Fibroblast of the aortic adventitia (primary cell): ENCODE measurements at places on chromosomes 16 and 17.

- no peak for DNase-seq
Observed at GRCh38 chr17:19306160-19307111, 56.1 kb downstream of the B9D1 start.

- DNase-seq, result no peak
Observed at GRCh38 chr16:30372038-30372712, 1.9 kb upstream of the TBC1D10B start.

DNA sequence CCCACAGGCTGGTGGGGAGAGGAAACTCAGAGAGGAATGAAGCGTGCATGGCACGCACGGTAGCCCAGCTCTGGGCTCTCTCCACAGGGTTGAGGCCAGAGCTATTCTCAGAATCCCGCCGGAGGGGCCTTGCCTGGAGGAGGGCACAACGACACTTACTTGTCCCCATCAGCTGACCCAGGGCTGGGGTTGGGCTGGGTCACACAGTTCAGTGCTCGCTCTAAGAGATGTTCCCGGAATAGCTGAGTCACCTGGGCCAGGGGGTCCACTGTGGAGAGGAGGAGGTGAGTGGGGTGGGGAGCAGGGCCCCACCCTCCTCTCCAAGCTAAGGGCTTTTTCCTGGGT, 21.8 kb downstream of the SREBF1 start:
- DNase-seq, result no peak

- no peak for DNase-seq
Observed at GRCh38 chr17:29342158-29342765, 47.9 kb upstream of the TAOK1 start.

GRCh38 chr16:48405153-48405552, 19.9 kb upstream of the SIAH1 start:
- DNase-seq, result no peak

DNA sequence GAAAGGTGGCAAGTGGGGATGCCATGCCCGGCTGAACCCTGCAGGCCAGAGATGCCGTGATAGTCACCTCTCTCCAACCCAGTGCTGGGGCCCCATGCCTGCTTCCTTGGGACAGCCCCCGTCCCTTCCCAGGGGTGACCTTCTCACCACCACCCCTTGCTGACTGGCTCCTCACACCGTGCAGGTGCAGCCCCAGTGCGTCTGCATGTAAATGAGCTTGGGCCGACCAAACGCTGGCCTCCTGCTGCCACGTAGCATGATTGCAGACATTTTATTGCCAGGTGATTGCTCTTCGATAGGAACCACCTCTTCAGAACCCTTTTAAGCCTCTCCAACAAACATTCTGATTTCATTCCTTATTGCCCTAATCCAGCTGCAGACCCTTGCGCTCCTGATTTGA, 32.5 kb downstream of the ASIC2 start:
- no peak for DNase-seq

DNA sequence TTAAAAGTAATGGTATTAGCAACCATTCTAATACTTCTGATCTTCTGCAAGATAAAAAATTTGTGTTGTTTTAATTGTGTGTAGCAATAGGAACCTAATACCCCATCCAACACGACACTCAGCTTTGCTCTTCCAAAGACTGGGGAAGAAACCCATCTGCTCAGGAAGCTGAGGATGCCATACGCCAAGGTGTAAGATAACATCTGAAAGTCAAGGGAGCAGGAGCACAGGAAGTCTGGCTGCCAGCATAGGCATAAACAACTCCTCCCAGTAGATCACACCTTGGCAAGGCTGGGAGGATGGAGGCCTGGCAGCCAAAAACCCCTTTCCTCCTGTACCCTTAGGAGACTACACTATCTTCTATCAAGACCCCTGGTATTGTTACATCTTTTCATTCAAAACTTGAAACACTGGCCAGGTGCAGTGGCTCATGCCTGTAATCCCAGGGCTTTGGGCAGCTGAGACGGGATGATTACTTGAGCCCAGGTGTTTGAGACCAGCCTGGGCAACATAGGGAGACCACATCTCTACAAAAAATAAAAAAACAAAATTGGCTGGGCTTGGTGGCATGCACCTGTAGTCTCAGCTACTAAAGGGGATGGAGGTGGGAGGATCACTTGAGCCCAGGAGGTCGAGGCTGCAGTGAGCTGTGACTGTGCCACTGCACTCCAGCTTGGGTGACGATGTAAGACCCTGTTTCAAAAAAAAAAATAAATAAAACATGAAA, 5.7 kb upstream of the SPHK1 start:
- DNase-seq, result no peak

- no peak for DNase-seq
Observed at GRCh38 chr16:265002-265529, 10.7 kb downstream of the RGS11 start.

- DNase-seq, result no peak
Observed at GRCh38 chr16:71255721-71256120, 25.2 kb upstream of the HYDIN start.

- no peak for DNase-seq
Observed at GRCh38 chr16:30838876-30839471, 52.0 kb upstream of the ZNF629 start.

DNA sequence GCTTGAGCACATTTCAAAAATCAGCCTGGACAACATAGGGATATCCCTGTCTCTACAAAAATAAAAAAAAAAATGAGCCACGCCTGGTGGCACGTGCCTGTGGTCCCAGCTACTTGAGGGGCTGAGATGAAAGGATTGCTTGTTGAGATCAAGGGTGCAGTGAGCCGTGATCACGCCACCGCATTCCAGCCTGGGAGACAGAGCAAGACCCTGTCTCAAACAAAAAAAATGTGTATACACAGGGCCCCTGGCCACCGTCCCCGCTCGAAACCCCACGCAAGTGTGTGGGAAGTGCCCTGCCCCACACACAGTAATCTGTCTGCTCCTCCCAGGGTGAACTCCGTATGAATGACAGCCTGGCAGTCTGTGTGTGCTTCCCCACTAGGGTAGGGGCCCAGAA, 93.0 kb upstream of the RPL38 start:
- DNase-seq, result no peak

GRCh38 chr17:147796-148740, 10.7 kb downstream of the SCGB1C2 start:
- no peak for DNase-seq

- DNase-seq, result peak; percentile 41
Observed at GRCh38 chr17:10768750-10769251, 35.1 kb downstream of the TMEM238L start.

GRCh38 chr17:8791910-8792270, 7.3 kb downstream of the MFSD6L start:
- DNase-seq, result peak; percentile 67

GRCh38 chr17:82823004-82823403, 16.8 kb downstream of the ZNF750 start:
- DNase-seq, result no peak

- DNase-seq, result no peak
Observed at GRCh38 chr17:11857006-11857405, 140.3 kb downstream of the ZNF18 start.

DNA sequence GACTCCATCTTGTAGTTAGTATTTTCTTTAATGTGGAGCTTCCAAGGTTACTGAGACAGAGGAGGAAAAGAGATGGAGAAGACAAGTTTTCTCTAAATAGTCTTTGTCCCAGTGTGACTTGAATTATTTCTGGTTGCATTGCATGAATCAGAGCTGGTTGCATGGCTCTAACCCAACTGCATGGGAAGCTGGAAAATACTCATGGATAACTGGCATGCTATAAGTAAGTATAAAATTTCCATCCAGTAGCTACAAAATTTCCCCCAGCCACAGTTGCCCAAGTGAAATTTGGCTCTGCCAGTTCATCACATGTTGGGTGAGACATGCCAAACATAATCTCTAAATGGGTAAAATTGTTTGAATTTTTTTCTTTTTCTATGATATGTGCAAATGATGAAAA, 1161.5 kb downstream of the CDH11 start:
- DNase-seq, result no peak

- peak; percentile 97 for DNase-seq
Observed at GRCh38 chr17:49779739-49780231, 8.7 kb upstream of the KAT7 start.

GRCh38 chr17:55580596-55581133, 69.4 kb upstream of the SMIM36 start:
- DNase-seq, result no peak

DNA sequence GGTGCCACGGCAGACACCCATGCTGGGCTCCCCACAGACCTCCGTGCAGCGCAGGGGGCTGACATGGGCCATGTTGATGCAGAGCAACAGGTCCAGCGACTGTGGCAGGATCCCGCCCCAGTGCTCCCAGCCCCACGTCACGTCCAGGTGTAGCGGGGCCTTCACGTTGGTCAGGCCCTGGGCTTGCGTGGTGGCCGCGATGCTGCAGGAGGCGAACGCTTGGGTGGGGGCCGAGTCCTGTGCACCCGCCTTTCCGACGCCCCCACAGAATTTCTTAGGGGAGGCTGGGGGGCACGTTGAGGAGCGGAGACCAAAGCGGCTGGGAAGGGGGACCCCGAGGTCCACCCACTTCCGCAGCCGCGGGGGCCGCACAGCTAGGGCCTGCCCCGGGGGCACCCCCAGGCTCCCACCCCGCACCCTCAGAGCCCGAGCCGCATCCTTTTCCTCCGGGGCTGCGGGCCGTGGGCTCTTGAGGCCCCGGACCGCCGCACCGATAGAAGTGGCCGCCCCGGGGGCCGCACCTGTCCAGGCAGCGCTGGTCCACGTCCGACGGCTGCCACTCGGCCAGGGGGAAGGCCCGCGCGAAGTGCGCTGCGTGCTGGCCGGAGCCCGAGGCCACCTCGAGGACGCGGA, 416 bp downstream of the METTL26 start:
- DNase-seq, result no peak

DNA sequence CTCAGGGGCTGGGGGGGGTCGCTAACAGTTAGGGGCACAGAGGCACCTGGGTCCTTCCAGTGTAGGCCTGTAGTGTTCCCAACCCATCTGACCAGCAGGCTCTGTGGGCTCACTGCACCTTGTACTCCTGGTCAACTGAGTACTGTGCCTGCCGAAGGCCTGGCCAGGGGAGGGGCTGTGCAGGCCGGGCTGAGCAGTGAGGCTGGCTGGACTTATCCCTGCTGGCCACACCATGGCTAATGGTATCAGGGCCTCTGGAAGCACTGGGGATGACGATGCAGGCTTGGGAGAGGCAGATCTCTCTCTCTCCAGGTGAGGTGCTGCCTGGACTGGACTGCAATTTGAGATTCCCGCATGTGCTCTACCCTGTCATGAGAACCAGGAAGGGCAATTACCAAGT, 58.9 kb upstream of the SDK2 start:
- no peak for DNase-seq

- no peak for DNase-seq
Observed at GRCh38 chr16:11689031-11689840, 21.0 kb downstream of the SNN start.

- DNase-seq, result no peak
Observed at GRCh38 chr16:48329138-48329537, 56.1 kb downstream of the SIAH1 start.

- no peak for DNase-seq
Observed at GRCh38 chr17:1638624-1639300, 6.8 kb downstream of the SCARF1 start.

DNA sequence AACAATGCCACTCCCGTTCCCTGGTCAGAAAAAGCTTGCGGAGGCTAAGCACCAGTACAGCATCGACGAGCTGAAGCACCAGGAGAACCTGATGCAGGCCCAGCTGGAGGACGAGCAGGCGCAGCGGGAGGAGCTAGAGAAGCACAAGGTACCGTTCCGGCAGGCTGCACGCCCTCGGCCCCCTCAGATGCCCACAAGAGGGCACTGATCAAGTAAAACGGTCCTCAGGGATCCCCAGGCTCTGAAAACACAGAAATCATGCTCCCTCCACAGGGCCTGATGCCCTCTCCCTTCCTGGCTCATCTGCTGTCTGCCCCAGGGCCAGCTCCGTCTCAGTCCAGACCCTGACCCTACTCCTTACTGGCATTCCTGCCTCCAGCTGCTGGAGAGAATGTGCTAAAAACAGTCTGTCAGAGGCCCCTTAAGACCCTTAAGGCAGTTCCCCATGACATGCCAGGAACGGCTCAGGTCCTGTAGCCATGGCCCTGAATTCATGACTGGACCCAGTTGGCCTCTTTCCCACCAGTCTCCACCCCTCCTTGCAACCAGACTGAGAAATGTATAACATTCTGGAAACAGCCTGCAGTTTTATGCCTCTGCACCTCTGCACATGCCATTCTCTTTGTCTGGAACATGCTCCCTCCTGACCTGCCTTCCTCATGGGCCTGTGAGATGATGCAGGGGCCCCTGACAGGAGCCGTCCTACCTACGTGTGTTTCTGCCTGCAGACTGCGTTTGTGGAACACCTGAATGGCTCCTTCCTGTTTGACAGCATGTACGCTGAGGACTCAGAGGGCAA, 21.8 kb downstream of the DRC3 start:
- DNase-seq, result peak; percentile 27

GRCh38 chr17:8798846-8799569, at the start of gene MFSD6L:
Gene MFSD6L (minus strand): TSS chr17:8799365. CDS start chr17:8799120, 245 bp downstream.
- no peak for DNase-seq

DNA sequence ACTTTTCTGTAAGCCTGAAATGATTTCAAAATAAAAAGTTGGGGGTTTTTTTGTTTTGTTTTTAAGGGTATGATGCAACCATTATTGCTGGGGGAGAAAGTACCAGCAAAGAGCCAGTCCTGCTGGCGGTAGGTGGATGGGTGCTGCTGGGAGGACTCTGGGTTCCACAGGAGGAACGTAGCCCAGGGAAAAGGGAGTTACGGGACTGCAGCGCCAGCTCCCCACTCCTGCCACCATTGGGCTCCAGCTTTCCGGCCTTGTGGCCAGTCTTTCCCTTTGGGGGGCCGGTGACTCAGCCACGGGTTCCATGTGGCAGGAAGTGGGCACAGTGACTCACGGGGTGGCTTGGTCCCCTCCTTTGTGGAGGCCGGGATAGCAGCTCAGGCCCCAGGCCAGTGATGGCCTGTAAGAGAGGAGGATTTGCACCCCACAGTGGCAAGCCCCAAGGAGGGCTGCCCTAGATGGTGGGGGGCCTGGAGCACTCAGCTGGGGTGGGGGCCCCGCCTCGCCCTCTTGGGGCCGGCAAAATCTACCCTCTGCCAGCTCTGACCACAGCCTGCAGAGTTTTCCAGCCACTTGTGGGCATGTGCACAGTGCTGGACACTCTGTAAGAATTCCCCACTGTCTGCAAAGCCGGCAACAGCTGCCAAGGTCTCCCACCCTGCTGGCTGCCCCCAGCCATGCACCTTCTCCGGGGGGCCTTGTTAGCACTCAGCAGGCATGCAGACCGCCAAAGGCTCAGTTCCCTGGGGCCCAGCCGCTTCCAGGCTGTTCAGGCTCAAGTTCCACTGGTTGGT, 30.4 kb downstream of the SOCS3 start:
- DNase-seq, result peak; percentile 64

DNA sequence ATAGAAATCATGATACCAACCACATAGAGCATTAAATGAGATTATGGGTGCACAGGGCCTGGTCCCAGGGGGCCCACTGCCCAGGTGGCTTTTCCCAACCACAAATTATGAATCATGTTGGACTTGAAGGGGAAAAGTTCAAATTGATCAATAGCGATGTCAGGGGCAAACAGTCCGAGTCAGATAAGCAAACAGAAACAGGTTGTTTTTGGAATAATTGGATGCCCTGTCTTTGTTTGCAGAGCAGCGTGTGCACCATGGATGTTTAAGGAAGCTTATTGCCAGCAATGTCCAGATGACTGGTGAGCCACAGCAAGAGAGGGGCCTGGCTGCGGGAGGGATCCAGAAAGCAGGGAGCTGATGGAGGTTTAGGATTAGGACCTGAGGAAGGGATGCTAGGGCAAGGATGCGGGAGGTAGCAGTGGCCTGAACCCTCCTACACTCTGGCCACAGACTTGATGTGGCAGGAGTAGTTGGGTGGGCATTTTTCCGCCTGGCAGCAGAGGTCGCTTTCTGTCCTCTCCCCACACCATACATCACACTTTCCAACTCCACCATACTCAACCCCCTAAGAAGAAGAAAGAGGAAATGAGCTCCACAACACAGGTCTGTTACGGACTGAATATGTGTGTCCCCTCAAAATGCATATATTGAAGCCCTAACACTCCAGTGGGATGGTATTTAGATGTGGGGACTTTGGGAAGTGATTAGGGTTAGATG, 266.4 kb upstream of the RPL38 start:
- DNase-seq, result no peak
